ENCODE measurements at places on chromosomes 1 and 21.

GRCh38 chr1:178238722-178239510 is 145.0 kb downstream of the RASAL2 start:
- DNase-seq, result no peak

DNA sequence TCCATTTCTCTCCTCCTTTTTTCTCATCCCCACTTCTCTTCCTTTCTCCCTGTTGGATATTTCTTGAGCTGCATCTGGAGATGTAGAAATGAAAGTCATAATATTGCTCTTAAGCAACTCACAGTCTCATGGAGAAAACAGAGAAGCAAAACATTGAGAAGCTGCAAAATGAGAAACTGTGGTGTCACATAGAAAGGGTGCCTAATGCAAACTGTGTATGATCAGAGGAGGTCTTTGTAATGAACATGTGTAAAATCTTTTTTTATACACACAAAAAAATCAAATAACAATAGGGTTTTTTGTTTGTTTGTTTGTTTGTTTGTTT is 11.8 kb upstream of the SLAMF7 start:
- DNase-seq, result no peak

DNA sequence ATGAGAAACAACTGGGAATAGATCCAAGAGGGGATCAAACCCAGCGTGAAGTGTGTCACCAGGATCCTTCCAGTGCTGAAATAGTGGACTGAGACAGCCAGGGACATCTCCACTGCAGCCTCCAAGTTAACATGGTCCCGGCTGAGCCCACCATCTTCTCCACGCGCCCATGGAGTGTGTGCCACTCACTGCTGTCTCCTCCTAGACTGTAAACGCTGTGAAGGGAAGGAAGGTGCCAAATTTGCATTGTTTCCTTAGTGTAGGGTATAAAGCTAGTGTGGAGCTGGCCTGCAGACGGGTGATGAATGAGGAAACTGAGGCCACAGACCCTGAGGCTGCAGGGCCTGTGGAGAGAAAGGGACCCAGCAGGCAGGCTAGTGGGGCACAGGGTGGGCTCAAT is 183.6 kb downstream of the FOXD2 start:
- DNase-seq, result no peak

DNA sequence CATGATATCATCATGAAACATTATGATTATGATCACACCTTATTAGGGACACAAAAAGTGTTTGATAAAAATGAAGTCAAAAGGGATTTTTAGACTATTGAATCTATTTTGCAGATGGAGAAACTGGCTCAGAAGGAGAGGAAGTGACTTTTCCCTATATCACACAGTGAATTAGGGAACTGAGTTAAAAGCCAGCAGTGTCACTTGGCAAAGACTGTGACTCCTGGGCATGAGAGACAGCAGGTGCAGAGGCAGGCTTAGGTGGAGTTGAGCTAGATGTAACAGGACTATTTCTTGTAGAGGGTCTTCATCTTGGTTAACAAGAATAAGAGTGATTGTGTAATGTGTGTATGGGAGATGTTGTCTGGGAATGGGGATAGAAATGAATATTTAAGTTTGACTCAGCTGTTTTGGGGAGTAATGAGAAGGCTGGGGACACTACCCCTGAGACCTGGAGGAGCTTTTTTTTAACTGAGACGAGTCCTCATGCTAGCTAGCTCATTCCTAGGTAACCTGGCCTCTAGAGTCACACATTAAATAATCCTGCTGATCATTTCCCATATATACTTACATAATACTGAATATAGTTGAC is 1.0 kb upstream of the CD84 start:
- no peak for DNase-seq

- DNase-seq, result peak; percentile 61
Measured at GRCh38 chr1:206982216-206982615, 12.0 kb upstream of the FCAMR start.

DNA sequence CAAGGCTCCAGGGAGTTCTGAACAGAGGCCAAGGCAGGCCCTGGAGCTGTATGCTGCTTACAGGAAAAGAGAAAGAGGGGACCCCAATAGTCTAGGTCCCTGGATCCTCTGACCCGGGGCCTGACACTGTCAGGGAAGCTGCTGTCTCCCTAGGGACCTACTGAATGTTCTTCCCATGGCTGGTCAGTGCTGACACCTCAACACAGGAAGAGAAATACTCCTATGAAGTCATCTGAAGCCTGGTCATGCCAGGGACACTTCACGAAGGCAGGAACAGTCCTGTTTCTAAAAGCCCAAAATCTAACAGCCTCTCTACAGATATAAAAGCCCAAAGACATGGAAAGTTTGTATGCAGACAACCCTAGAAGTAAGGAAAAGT is 1.7 kb upstream of the LAD1 start:
- no peak for DNase-seq

DNA sequence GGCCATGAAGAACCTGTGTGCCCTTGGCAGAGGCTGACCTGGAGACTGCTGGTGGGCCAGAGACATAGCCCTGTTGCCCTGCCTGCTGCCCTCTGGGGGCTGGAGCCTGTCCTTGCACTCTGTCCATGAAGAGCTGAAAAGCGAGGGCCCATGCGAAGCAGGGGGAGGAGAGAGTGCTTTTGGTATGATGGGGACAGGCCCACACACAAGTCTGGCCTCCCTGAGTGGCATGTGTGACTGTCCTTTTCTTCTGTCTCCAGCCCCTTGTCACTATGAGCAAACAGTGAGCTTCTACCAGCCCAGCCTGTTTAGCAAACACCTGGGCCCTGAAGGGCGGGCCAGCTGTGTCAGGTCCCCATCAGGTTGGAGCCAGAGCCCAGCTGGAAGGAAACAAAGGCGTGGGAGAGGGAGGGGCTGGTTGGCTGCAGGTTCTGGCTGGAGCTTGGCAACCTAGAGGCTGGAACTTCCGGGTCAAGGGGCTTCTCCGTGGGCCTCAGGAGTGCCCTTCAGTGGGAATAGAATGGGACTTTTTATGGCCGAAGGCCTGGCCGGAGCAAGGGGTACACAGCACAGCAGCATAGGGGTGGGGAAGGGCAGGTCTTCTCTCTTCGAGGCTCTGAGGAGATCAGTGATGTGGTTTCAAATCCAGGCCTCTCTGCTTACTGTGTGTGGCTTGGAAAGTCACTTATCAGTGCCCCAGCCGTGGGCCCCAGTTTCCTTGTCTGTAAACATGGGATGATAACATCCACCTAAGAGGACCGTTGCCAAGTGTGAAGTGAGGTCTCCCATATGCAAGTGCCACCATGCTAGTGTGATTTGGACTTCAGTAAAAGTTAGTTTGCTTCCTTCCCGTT is 14.3 kb downstream of the QSOX1 start:
- DNase-seq, result peak; percentile 58

- no peak for DNase-seq
Measured at GRCh38 chr1:178411756-178412399, 84.9 kb downstream of the CLEC20A start.

DNA sequence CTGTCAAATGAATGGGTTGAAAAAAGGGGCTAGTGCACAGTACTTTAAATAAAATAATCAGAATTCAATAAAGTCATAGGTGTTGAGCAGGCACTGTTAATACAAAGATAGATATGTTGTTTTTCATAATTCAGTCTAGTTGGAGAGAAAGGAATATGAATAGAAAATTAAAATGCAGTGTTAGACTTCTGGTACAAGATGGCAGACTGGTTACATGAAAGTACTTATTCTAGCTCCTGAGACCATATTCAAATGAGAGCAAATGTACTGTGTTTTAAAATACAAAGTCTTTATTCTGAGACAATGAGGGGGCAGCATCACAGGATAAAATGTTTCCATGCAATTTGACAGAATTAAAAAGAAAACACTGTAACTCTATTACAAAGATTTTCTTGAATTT is 542.1 kb downstream of the COL11A1 start:
- no peak for DNase-seq

DNA sequence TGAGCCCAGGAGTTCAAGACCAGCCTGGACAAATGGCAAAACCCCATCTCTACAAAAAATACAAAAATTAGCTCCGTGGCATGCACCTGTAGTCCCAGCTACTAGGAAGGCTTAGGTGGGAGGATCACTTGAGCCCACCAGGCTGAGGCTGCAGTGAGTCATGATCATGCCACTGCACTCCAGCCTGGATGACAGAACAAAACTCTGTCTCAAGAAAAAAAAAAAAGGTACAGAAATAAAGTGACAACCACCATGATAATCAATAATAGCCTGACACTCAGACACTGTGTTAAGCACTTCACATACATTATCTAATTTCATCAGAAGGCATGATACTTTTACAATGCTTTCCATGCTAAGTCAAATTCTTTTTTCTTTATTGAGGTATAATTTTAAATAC is 53.1 kb downstream of the ST7L start:
- DNase-seq, result no peak
